ENCODE measurements at places on chromosomes 1 and 21.

DNA sequence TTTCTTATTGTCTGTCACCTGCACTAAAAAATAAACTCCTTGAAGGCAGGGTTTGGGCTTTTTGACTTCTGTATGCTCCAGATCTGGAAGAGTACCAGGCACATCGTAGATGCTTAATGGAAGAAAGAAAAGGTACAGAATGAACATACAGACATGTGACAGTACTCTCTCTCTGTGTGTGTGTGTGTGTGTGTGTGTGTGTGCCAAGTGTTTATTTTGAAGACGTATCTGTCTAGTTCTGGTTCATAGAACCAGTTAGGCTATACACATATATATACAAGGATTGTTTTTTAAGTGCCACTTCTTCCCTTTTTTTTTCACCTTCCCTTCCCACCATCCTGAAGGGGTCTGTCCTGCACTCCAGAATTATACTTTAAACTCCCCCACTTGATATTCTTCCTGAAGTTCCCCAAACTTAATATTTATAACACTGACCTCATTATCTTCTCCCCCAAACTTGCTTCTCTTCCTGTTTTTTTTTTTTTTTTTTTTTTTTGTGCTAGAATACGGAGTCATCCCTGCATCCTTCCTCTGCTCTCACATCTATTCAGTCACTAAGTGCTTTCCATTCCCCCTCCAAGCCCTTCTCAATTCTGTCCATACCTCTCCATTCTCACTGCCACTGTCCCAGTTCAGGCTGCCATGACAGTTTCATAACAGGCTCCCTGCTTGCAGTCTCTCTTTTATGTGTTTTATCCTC is 5.4 kb upstream of the KCNA3 start:
- no peak for DNase-seq

DNA sequence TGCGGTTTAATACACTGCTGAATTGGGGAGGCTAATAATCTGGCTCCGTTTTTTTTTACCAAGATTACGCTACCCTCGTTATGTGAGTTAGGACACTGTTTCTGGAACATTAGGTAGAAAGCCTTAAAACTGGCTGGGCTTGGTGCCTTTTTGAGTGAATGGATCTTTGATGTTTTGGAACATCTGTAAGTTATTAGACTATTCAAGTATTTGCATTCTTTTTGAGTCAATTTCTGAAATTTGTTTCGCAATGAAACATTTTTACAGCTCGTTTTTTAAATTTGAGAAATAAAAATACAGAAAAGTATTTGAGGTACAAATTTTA is 106.9 kb downstream of the LTN1 start:
- no peak for DNase-seq

GRCh38 chr1:19400875-19401534 is 84.3 kb downstream of the CAPZB start:
- no peak for DNase-seq

GRCh38 chr1:215132156-215132555 is 49.6 kb downstream of the KCNK2 start:
- DNase-seq, result no peak

GRCh38 chr1:212712451-212713303 is 13.0 kb upstream of the BATF3 start:
- no peak for DNase-seq

- DNase-seq, result no peak
Measured at GRCh38 chr1:32871364-32872191, 866 bp upstream of the FNDC5 start.

DNA sequence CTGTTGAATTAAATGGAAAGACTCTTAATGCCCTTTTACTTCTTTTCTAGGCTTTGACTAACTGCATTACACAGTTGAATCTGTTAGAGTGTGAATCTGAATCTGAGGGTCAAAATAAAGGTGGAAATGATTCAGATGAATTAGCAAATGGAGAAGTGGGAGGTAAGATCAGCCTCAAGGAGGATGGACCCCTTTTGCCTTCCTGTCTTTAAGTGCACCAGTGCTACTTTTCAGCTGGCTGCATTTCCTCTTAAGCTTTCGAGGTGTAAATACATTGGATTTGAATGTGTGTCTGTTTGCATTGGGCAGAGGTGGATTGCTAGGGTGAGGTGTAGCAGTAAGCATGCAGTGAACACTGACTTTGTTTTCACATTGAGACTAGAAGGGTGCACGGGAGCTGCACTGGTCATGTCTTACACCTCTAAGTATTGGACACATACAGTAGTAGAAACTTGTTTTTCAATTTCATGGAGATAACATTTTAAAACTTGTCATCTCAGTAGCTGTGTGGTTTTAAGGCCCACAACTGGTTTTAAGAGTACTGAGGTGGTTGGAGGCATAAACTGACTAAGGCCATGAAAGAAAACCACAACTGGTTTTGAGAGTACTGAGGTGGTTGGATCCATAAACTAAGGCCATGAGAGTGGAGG is 35.4 kb downstream of the MIA3 start:
- DNase-seq, result no peak

- DNase-seq, result no peak
Measured at GRCh38 chr1:79042117-79042516, 35.6 kb upstream of the ADGRL4 start.

DNA sequence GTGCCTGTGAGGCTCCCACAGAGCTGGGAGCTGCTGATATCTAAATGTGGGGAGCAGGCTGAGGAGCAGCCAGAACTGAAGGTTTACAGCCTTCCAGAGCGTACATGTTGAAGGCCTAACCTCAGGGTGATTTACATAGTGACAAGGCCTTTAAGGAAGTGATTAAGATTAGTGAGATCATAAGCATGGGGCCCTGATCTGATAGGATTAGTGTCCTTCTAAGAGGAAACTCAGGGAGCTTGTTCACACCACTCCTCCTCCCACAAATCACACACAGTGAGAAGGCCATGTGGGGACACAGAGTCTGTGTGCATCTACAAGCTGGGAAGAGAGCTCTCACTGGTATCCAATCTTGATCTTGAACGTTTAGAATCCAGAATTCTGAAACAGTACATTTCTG is 92.3 kb upstream of the NBPF6 start:
- DNase-seq, result no peak

GRCh38 chr1:1900883-1901640 is 10.2 kb upstream of the GNB1 start:
- DNase-seq, result no peak

- no peak for DNase-seq
Measured at GRCh38 chr1:5142389-5142788, 488.0 kb downstream of the AJAP1 start.

GRCh38 chr1:161168906-161169305 is 2.7 kb downstream of the PPOX start:
- no peak for DNase-seq
